ENCODE measurements at places on chromosomes 2 and 18.

DNA sequence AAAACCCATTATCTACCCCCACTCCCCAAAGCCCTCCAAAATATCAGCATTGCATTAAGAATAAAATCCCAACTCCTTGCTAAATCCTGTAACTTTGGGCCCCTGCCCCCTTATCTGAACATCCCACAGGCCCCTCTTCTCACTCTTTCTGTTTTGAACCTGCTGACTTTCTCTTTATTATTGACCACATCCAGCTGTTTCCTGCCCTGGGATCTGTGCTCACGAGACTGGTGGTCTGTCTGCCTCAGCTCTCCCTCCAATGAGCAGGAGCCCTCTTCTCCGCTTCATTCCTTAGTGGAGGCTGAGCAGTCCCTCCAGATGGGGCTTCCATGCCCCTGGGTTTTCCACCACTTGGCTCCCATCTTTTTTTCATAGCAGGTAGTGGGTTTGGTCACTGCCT is 116.9 kb downstream of the ACKR3 start:
- no peak for DNase-seq

DNA sequence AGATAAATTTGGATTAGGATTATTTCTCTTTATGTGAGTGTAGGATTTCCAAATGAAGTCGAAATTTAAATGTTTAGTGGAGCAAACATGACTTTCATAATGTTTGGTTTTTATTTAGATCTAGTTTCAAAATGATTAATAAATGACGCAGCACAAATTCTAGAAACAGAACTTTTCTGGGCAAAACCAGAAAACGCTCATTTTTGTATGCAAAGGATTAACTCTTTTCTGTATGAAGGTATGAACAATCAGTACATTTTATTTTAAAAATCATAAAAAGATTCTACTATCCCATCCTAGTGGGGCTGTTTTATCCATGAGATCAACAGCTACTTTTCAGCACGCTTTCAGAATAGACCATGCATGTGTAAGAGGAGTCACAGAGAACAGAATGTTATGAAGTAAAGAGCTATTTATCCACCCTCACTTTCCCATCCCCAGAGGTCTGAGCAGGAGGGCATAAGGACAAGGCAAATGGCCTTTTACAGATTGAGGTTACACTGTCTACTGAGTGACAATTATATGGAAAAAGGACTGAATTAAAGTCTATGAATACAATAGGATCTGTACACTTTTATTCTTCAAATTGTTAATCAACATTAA is 270.8 kb downstream of the ZEB2 start:
- no peak for DNase-seq

DNA sequence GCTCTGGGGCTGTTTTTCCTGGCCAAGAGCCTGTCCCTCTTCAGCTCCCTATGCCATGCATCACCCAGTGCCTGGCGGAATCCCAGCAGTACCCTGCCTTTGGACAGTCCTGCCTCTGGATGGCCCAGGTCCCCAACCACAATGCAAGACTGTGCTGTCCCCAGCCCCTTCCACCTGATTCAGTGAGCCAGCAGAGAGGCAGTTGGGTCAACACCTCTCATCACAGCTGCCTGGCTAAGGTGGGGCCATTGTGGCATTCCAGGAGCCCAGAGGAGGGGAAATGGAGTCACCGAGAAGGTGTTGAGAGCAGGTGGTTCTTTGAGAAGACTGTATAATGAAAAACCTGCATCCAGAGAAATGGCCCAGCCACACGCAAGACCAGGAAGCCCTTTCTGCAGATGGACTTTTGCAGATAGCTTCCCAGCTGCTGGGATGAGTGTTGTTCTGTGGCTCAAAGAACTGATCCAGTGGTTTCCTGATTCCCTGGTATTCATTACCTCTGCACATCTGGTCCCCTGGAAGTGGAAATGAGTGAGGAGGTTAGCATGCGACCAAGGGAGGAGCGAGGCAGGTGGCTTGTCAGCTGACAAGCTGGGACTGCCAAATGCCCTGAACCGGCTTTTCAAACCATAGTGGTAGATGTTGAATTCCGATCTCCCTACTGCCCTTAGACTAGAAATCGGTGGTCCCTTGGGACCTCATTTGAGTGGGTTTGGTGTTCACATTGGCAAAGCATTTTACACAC is 1.7 kb upstream of the ASPRV1 start:
- no peak for DNase-seq

- DNase-seq = no peak
These were observed 14.9 kb downstream of the ITGA6 start for GRCh38 chr2:172442072-172442895.

DNA sequence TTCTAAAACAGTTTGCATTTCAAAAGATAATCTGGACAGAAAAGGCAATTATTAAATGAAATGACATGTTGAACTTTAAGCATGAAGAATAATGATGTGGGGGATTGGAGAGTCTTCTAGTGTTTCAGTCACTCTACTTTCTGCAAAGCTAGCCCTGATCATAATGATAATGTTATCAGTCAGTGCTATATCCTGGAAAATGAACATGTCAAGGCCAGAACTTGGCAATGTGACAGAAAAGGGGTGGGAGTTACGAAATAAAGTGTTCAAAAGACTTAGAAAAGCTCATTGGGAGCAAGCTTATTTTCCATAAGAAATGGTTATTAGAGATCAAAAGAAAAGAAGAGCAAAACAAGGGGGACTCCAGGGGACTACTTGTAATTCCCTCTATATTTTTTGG is 288.5 kb upstream of the SLC8A1 start:
- no peak for DNase-seq

GRCh38 chr2:168039881-168040280 is 207.5 kb downstream of the STK39 start:
- DNase-seq = no peak

- no peak for DNase-seq
These were observed 174.1 kb upstream of the ALPP start for GRCh38 chr2:232204457-232204931.

- DNase-seq = no peak
These were observed 224.6 kb upstream of the RAB6C start for GRCh38 chr2:129754831-129755230.

DNA sequence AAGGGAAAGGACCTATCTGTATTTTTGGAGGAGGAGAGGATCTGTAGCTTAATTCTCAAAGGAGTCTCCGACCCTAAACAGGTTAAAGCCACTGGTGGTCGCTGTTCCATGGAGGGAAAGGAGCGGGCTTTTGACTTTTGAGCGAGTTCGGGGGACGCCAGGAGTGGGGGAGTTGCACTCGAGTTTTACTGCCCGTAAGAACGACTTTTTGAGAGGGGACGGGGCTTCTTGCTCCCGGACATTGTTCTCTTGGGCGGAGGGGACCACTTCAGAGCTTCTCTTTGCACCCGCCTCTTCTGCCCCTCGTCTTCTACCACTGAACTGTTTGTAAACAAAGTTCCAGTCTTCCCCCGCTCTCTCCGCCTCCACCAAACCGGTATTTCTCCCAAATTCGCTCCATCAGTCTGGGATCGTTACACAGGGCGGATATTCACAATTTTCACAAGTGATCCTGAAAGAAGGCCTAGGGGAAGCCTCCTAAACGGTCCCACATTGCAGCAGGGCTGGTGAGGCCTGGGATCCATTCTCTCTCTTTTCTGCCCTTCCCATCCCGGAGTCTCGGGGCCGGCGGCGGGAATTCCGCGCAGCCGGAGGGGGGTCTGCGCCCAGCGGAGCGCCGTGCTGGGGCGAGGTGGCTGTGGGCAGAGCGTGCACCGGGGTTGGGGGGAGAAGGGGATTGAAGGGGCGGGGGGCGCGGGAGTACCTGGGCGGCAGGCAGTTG is 6.6 kb downstream of the DLX2 start:
- no peak for DNase-seq

DNA sequence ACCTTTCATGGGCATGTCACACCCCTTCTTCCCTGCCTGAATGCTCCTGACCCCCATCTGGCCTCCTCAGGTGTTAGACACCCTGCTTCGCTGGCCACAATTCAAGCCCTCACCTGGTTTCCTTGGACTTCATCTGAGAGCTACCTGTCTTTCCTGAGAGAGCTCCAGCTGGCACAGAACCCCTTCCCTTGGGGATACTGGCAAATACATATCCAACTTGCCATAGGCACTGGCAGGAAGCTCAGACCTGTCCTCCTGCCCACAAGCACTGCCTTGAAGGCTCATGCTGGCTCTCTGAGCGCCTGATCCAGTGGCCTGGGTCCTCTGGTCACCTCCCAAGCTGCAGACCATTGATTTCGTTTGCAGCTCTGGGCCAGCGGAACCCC is 74.1 kb upstream of the MAP4K3 start:
- DNase-seq = no peak

GRCh38 chr18:48913775-48914174 is 37.0 kb downstream of the SMAD7 start:
- DNase-seq = no peak

GRCh38 chr2:238504181-238504931 is 77.6 kb downstream of the ASB1 start:
- no peak for DNase-seq

DNA sequence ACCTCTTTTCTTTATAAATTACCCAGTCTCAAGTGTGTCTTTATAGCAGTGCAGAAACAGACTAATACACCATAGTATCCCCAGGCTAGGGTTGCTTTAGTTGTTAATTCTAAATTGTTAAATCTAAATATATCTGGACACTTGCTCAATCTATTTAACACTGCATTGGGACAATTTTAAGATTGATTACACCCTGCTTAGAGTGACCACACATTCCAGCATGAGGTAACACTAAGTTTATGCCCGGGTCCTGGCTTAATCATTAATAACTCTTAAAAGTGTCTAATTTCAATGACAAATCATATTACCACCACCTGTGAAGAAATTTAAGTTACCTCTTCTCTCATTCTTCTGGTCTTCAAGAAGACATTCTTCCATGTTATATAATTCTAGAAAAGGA is 131.4 kb downstream of the ZNF385B start:
- DNase-seq = no peak

DNA sequence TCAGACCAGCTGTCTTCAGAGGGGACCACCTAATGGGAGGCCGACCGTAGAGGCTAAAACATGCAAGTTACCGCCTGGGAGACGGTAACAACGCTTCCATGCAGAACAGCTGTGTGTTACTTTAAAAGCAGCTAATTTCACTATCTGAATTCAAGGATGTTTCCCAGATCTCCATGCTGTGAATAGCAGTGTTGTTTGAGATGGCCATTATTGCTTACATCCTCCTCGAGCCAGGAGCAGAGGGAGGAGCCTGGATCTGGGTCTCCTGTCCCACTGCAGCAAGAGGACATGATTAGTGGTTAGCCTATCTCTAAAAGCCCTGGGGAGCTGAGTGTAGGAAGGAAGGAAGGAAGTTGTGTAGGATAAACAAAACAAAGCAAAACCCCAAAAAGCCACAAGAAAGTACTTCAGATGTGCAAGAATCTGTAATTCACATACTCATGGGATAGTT is 50.9 kb downstream of the ACTR2 start:
- no peak for DNase-seq

DNA sequence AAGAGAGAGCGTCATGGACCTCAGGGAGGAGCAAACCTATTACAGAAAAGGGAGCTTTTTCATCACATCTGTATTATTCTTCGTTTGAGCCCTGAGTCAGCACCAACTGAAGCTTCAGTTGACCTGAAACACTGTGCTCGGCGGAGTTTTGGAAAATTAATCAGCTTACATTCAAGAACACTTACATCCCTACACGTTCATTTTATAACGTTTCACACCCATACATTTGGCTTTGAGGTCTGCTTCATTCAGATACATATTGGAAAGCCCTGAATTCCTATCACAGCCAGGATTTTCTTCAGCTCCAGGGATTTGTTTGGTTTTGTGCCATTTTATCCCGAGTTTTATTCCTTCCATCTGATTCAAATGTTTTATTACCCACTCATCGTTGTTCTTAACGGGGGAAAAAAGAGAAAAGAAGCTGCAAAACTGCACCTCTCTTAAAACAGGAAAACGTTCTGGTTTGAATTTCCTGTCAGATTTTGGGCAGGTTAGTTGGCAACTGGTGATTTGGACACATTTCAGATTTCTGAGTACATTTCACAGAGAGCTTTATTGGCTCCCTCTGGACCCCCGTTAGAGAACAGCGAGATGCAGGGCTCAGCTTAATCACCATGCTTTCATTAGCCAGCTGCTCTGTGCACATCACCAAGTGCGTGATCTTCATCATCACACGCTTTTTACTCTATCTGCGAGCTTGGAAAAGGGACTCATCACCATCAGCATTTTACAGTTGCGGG is 88.8 kb downstream of the CDC42EP3 start:
- no peak for DNase-seq

DNA sequence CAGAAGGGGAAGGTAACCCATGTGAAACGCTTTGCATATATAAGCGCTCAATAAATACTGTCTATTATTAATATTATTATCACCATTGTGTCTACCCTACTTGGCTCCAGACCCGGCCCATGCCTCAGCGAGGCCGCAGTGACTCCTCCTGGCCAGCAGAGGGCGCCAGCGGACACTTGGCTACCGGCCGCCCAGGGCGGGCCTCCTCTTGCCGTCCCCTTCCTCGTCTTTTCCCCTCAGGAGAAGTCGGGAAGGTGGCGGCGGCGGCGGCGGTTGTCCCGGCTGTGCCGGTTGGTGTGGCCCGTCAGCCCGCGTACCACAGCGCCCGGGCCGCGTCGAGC is at the start of gene AGFG1:
TSS of gene AGFG1 (plus strand) at position 233 of the 341 bp plus-strand sequence. CDS start 266 bp downstream, outside the sequence.
- DNase-seq = peak; percentile 95

DNA sequence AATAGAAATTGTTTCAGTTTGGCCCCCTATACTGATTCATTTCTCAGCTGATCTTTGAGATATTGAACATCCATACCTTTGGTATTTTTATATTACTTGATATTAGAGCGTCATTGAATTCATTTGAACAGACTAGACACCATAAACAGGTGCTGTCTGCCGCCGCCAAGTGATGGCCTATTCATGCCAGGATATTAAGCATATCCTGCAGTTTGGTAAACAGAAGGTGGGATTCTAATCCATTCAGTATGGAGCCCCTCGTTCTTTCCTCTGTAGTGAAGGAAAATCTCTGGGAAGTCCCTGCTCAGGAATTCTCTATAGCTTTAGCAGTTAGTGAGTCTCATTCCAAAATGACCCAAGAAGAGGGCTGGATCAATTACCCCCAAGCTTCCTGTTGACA is 23.0 kb upstream of the CD28 start:
- DNase-seq = no peak

- no peak for DNase-seq
These were observed 704.9 kb downstream of the ERBB4 start for GRCh38 chr2:211833582-211834279.

DNA sequence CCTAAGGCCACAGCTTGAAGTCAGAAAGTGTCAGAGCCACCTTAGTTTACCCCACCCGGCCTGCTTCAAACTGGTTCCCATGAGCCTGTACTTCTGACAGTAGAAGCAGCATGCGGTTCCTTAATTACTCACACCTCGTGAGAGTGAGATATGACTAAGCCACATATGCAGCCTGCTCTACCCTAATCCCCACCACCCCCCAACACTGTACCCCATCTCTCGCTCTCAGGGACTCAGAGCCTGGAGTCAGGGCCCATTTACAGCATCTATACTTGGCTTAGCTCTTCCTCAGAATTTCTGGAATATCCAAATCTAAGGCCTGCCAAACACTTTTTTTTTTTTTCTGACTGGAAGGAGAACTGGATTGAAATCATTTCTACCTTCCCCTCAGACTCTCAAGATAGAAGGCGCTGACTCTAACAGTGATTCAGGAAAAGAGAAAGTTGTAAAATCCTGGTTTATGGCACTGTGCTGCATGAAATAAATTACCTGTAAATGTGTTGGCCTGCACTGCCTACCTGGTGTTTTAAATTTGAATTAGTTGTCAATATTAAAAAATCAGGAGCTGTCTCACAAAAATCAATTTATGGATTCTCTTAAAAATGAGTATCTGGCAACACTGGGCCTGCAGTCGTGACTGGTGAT is 360.0 kb downstream of the RND3 start:
- DNase-seq = no peak
